ENCODE measurements at places on chromosomes 5 and 9.

DNA sequence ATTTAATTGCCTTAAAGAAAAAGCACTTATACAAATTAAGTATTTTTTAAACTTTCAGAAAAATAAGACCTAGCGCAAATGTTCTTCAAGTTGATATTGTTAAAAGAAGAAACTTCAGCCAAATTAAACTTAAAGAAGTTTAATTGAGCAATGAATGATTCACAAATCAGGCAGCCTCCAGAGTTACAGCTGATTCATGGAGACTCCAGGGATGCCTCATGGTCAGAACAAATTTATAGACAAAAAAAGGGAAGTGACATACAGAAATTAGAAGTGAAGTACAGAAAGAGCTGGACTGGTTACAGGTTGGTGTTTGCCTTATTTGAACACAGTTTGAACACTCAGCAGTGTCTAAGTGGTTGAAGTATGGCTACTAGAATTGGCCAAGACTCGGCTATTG, 60.3 kb downstream of the CDKN2A start:
- no peak for DNase-seq

DNA sequence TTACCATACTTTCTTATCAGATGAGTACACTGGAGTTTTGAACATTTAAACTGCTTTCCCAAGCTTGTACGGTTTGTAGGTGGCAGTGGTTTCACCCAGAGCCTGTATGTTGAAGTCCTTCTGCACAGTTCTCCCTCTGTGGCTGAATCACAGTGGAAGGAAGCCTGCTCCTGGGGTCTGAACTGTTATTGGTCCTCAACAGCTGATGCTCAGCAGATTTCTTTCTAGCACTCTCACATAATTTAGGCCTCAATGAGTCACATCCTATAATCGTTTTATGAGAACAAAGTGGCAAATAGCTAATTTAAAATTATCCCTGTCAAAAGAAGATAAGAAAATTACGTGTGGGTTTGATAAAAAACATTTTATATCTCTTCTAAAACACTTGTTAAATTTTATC, 229.7 kb downstream of the TLE4 start:
- DNase-seq = no peak

DNA sequence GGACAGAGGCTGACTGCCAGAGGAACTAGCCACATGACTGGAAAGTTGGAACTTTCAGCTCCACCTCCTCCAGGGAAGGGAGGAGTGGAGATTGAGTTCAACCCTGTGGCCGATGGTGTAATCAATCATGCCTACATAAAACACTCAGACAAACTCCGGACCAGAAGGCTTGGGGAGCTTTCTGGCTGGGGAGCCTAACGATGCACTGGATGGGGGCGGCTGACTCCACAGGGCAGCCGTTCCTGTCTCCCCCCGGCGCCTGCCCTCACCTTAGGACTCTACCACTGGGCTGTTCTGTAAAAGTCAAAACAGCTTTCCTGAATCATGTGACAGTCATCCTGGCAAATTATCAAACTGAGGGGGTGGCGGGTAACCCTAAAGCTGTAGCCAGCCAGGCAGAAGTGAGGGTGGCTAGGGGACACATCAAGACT, 58.0 kb downstream of the GOLM1 start:
- peak; percentile 50 for DNase-seq

DNA sequence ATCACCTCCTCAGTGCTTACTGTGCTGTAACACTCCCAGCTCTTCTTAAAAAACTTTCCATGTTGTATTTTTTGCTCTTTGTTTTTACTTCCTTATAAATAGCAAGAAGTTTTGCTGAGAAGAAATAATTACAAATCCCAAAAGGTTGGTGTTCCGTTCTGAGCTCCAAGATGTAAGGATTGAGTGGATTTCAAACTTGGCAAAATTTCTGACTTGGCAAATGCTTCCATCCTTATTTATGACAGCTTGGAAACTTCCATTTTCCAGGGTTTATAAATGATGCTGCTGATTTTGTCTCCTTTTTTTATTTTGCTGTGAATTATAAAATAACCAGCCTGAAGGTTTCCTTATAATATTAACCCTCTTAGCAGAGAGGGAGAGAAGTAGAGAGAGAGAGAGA, 151.9 kb downstream of the NTRK2 start:
- no peak for DNase-seq

- no peak for DNase-seq
Measured at GRCh38 chr5:73895471-73895870, 269.5 kb downstream of the ARHGEF28 start.

DNA sequence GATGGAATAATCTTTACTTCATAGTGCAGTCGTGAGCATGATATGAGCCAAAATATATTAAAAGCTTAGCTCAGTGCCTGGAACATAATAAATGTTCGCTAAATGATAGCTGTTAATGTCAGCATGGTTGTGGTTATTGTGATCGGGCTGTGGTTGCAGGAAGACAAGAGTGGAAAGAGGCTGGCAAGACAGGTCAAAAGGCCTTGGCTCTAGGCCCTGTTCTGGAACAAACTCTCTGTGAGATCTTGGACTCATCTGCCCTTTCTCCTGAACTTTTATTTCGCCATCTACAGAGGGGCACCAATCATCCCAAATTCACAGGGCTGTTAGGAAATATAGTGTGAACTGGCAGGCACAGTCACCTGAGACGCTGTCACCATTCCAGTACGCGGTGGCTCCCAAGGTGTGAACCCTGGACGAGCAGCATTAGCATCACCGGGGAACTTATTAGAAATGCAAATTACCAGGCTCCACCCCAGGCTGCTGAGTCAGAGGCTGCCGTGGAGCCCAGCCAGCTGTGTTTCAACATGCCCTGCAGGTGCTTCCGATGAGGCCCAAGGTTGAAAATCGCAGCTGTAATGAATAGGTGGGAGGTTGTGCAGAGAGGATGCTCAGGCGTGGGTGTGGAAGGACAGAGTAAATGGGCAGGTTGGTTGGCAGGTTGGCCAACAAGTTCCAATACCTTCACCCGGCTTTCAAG, 50.2 kb upstream of the SAP30L start:
- no peak for DNase-seq
